Naive thymus-derived CD8-positive, alpha-beta T cell (primary cell): ENCODE measurements at places on chromosomes 6 and 20.

- DNase-seq: no peak
Measured at GRCh38 chr6:91501930-91502329, 915.1 kb upstream of the MAP3K7 start.

DNA sequence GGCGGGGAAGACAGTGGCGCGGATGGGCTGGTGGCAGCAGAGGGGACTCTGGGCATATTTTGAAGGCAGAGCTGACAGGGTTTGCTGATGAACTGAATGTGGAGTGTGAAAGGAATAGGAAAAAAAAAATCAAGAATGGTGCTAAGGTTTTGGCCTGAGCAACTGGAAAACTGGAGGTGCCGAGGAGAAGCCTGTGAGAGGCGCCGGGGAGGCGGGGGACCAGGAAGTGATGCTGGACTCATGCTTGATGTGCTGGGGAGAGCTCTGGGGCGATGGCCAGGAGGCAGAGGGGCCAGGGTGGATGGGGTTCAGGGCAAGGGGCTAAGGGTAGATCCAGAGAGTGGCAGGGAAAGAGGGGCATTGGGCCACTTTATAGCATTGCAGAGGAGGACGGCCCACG is 55.8 kb downstream of the SULF2 start:
- no peak for DNase-seq

DNA sequence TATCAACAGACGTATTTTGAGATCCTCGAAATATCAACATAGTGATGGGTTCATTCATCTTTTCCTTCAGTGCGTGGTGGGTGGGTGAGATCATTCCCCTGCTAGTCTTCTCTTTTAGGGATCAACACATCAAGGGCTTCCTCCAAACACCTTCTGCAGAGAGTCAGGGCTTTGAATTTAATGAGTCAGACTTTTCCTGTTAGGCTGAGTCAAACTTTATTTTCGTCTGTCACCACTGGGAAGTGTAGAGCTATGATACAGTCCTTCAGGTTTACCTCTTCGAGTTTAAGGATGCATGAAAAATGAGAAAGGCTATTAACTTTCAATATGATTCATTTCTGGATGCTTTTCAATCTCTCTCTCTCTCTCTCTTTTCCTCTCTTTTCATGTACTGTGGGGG is 189.1 kb downstream of the BMP2 start:
- no peak for DNase-seq

DNA sequence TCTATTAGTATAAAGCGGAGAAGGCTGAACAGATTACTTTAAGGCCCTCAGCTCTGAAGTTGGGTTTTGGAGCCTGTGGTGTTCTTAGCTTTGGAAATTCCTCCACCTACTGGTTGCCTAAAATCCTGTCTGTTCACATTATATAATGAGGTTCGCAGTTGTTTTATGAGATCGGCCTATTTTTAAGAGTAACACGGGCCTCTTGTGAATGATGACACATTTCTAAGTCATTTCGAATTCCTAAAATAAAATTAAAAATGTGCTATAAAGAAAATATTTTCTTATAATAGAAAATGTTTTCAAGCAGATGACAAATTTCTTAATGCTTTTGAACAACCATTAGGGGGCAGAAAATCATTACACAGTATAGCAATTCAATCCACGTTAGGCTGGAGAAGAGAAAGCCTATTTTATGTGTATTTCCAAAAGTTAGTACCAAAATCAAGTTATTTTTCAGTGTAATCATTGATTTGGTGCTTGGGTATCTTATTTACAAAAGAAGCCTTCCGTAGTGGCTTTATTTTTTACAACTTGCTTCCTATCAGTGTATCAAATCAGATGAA is 15.8 kb upstream of the FAM8A1 start:
- peak; percentile 58 for DNase-seq

- DNase-seq: no peak
Measured at GRCh38 chr6:23735151-23735550, 390.9 kb upstream of the NRSN1 start.

DNA sequence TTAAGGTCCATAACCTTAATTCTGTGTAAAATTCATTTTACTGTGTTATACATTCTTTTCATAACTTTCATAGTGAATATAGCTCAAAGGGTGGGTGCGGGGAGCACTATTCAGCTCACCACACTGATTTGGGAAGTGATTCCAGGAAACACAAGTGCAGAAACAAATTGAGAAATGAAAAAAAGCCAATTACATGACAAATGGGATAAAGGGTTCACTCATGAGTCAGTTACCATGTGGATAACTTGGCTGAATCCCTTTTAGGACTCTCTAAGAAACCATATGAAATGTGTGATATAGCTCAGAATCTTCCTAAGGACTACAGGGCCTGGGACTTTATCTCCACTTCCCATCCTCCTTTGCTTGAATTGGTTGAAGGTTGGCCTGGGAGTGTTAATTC is 3.1 kb upstream of the BTN2A1 start:
- no peak for DNase-seq

- DNase-seq: no peak
Measured at GRCh38 chr20:61387204-61387953, 135.3 kb downstream of the CDH4 start.

DNA sequence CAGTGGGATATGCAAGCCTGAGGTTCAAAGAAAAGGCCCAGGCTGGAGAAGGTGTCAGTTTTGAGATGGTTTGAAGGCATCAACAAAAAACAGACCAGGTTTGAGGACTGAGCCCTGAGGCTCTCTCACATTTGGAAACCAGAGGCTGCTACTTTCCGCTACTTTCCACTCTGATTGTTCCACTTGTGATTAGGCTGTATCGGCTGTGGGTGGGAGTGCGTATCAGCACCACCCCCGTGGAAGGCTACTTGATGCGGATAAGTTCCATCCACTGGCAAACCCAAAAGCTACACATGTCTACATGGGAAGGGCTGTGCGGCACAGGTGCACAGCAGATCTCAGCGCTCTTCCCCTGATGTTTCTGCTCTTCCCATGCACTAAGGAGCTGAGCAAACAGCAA is 198.7 kb downstream of the GMPR start:
- DNase-seq: no peak

DNA sequence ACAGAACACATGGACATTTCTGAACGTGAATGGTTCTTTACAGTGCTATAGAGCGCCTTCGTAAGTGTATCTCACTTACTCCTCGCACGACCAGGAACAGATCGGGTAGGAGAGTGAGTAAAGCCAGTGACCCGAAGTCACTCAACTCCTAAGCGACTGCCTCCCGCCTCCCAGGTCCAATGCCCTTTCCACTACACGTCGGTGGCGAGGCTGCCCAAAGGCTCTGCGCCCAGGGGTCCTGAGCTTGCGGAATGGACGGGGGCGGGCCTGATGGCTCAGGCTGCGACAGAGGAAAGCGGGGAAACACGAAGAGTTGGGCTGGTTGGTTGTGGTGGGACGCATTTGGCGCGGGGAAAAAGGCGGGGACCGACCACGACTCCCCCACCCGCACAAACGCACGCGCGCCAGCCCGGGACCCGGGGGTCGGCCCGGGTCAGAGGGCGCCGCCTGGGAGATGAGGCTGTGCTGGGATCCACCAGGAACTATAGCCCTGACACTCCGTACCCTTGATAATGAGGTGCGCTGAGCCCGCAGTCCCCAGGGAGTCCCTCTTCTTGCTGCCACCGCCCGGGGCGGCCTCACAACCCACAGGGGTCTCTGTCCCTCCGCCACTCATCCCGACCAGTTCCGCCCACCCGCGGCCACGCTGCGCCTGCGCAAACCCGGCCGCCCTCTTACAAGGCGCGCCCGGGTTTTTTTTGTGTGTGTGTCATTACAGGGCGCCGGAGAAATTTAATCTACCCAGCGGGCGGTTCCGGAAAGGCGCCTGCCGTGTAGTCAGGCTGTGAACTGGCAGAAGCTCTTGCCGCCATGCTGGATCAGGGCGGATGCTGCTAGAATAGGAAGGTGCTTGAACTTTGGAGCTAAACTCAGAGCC is at the start of gene BLOC1S5:
TSS of gene BLOC1S5 (minus strand) at position 629 of the 877 bp plus-strand sequence. CDS start at position 616, 13 bp downstream.
- DNase-seq: peak; percentile 94

- peak; percentile 50 for DNase-seq
Measured at GRCh38 chr6:129748212-129748900, 38.4 kb upstream of the ARHGAP18 start.

DNA sequence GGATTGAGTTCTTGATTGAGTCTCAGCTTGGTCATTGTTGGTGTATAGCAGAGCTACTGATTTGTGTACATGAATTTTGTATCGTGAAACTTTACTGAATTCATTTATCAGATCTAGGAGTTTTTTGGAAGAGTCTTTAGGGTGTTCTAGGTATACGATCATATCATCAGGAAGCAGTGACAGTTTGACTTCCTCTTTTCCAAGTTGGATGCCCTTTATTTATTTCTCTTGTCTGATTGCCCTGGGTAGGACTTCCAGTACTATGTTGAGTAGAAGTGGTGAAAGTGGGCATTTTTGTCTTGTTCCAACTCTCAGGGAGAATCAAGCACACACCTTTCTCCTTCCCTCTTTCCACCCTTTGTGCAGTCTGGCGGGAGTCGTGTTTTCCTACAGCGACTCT is 26.4 kb downstream of the RPP40 start:
- DNase-seq: no peak

- DNase-seq: peak; percentile 75
Measured at GRCh38 chr6:134519465-134519864, 201.6 kb upstream of the SGK1 start.

GRCh38 chr6:168929871-168930450 is 323.7 kb downstream of the THBS2 start:
- DNase-seq: no peak

DNA sequence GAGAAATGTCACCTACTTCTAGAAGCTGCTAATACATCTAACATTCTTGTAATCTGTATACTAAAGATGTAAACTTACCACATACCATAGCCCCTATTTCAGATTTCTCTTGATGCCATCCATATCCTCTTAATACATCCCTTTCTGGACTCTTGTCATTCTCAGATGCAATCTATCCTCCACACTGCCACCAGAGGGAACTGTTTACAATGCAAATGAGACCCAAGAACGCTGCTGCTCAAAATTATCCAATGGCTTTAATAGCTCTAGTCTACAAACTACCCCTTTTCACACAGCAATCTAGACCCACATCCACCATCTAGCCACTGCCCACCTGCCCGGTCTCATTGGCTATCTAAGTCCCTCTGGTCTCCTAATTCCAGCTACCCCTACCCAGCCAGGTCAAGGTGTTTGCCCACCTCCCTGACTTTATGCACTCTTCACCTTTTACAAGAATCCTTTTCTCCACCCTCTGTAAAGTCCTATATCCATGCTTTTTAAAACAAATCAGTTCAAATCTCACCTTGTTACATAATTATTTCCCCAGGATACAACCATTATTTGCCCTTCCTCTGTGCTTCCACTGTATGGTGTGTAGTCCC is 14.8 kb downstream of the FAXC start:
- DNase-seq: no peak

- DNase-seq: no peak
Measured at GRCh38 chr20:17650301-17651128, 31.5 kb downstream of the RRBP1 start.

GRCh38 chr20:33947709-33948295 is 45.9 kb upstream of the RALY start:
- DNase-seq: no peak

GRCh38 chr20:19976595-19977372 is 40.4 kb upstream of the NAA20 start:
- no peak for DNase-seq

DNA sequence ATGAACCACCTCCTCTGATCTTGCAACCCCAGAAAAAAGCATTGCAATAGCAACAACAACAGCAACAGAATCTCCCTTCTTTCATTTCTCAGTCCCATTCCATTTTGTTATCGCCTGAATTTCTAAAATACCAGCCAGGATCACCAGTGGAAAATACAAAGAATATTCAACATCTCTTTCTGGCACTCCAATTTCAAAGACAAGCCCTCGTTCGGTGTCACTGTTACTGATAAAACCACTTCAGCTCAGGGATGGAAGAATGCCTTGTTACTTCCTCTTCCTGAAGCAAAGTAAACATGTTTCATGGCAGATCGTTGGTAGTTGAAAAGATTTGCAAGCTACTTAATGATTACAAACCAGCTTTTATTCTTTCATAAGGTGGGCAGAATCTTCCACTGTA is 94.0 kb upstream of the SPTLC3 start:
- no peak for DNase-seq

- DNase-seq: no peak
Measured at GRCh38 chr6:89566008-89566800, 72.3 kb downstream of the LYRM2 start.

DNA sequence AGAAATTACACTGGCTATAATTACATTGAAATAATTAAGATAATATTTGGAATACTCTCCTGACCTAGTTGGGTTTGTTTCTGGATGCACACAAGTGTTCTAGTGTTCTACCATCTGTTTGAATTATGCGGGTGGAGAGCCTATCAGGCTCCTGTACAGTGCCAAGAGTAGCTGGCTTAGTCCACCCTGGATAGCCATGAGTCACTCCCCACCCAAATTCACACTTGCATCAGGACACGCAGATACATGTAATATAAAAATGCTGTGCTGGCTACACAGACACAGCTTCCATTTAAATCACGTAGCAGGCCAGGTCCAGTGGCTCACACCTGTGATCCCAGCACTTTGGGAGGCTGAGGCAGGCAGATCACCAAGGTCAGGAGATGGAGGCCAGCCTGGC is 686.2 kb upstream of the SLC35B3 start:
- no peak for DNase-seq

DNA sequence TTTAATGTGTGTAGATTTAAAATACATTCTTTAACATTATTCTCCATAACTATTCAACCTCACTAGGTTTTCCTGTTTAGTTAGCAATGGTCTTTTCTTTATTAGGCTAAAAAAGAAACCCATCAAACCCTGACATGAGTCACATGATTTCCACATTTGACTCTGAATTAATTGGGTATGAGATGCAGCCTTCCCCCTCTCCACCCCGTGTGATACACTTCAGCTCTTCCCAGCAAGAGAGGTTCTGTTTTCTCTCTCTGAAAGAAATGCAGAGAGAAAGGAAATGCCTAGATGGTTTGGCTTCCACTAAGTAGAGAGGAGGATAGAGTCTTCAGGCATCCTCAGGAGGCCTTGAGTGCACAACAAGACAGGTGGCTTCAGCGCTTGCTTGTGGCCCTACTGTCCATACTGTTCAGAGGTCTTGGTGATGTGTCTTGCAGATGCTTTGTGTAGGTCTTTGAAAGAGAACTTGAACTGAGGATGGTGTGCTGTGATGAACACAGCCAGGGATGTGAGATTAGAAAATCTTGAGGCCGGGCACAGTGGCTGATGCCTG is 17.3 kb downstream of the FARS2 start:
- DNase-seq: no peak

DNA sequence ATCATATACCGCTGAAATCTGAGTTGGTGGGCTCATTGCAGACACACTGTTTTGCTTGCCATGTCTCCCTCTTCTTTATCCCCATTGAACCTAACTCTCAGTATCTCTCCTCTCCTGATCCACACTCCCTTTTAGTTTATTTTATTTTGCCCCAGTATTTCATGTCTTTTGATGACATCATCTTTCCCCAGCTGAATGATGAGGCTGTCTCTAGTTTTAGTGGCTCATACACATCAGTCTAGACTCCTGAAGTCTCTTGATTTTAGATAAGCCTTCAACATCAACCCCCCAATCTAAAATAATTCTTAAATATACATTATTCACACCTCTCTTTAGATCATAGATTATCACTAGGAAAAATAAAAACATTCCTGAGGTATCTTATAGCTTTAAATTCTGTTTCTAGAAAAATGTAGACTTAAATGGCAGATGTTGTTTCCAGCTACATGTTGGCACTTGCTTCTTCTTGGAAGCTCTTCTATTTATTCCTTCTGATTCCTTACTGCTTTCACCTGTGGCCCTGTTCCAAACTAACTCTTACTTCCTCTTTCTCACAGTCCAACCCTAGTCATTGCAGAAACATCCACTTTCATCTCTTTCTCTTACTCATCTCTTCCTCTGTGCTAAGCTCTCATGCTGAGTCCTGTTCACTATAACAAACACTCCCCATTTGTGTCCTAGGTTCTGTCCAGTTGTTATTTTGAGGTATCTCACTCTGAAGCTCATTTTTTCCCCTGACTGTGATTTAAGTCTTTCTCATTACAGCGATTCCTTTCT is 191.9 kb upstream of the SLC35B3 start:
- no peak for DNase-seq
